SW480 (cell line): ENCODE measurements at places on chromosomes 1 and 21.

- no peak for DNase-seq
Measured at GRCh38 chr1:6152882-6153281, 27.2 kb downstream of the CHD5 start.

GRCh38 chr1:17403081-17403480, 31.1 kb downstream of the PADI6 start:
- DNase-seq = no peak

- DNase-seq = peak; percentile 82
Measured at GRCh38 chr1:221839782-221840395, 98.0 kb upstream of the DUSP10 start.

- no peak for DNase-seq
Measured at GRCh38 chr1:206023695-206024094, at the start of gene CTSE. Gene CTSE, minus strand, starts transcription at chr1:206023895. Its CDS starts 104 bp downstream, at chr1:206023791.

DNA sequence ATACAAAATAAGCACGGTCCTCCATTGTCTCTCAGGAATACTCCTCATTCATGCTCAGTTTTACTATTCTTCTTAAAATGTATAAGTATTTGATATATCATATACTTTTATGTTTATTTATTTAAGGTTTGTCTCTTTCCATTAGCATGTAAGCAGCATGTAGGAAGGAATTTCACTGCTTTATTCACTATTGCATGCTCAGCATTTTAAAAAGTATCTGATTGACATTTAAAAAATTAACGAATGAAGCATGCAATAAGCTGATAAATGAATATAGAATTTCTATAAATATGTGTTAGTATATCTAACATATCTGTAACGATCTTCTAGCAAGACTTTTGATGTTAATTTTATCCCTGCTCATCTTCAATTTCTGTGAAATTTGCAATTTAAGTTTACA, 402.7 kb upstream of the BRINP3 start:
- DNase-seq = no peak

GRCh38 chr1:201925301-201925567, 21.1 kb downstream of the LMOD1 start:
- no peak for DNase-seq

DNA sequence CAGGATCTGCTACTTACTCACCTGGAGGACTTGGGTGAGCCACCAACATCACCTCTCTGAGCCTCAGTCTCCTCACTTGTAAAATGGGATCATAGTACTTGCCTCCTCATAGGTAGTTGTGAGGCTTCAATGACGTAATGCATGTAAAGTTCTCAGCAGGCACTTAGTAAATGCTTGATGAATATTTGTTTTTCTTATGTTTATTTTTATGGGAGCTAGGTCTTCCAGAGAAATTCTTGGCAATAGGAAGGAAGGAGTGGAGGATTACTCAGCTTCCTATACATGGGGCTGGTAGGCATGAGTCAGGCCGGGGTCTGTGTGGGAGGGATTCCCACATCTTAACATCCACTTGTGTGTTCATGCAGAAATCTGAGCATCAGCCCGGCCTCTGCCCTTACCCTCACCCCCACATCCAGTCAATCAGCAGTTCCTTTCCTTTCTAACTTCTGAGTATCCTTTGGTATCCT, 95.4 kb upstream of the USP24 start:
- peak; percentile 45 for DNase-seq

GRCh38 chr1:3061981-3062615, 6.9 kb upstream of the PRDM16 start:
- no peak for DNase-seq

- DNase-seq = peak; percentile 49
Measured at GRCh38 chr1:38071312-38072256, 25.0 kb upstream of the POU3F1 start.

- peak; percentile 60 for DNase-seq
Measured at GRCh38 chr1:227242811-227243682, 75.2 kb downstream of the CDC42BPA start.

GRCh38 chr1:109610609-109611307, 8.7 kb downstream of the GNAT2 start:
- DNase-seq = peak; percentile 12

GRCh38 chr1:28087614-28088167, 719 bp downstream of the EYA3 start:
- peak; percentile 18 for DNase-seq
